NCI-H446 (cell line): ENCODE measurements at places on chromosomes 1 and 21.
A peak's percentile ranks its signal among the peaks of the same experiment; 100 is the strongest.

GRCh38 chr1:219304227-219305226, 130.8 kb downstream of the LYPLAL1 start:
- no peak for DNase-seq

- DNase-seq = no peak
Measured at GRCh38 chr1:7288992-7289391, 482.1 kb upstream of the VAMP3 start.

GRCh38 chr1:15332952-15333715, 76.6 kb upstream of the EFHD2 start:
- no peak for DNase-seq

DNA sequence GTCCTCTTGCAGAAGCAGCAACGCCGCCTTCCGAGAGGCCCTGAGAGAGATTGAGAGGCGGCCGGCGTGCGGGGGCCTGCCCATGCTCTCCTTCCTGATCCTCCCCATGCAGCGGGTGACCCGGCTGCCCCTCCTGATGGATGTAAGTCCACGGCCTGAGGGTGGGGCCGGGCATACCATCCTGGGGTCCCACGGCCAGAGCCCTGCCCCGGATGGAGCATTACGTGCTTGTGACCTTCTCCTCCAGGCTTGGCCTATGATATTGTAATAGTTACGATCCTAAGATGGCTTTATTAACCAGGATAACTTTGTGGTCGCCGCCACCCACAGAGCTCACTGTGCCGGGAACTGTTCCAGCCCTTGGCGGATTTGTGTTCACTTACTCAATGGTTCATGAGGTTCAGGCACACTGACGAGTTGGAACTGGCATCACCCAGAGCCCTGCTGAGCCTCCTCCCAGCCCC, 18.9 kb downstream of the ARHGEF16 start:
- no peak for DNase-seq

DNA sequence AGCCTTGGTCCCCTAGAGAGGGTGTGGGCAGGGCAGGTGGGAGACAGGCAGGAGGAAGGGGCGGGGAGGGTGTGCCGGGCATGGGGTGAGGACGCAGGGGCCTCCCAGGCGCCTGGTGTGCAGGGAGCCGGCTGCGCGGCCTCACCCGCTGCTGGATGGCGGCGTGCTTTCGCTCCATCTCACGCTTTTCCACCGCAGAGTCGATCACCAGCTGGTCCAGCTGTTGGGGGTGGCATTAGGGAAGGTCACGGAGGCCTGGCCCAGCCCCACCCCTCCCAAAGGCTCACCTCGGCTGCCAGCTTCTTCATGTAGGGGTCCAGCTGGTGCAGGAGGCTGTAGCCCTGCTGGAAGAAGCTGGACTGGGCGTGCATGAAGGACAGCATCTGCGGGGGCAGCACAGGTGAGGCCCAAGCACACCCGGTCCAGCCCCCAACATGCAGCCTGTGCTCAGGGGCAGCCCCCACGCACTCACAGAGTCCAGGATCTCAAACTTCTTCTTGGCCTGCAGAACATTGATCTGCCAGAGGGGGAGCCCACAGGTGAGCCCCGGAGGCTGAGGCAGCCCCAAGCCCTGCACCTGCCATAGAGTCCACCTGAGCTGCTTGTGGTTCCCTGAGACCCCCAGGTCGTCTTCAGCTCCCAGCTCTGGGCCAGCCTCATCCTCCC, 7.9 kb downstream of the ACAP3 start:
- DNase-seq = no peak

- no peak for DNase-seq
Measured at GRCh38 chr1:206803221-206803730, 31.0 kb upstream of the IL10 start.

- no peak for DNase-seq
Measured at GRCh38 chr1:168861421-168862004, 132.5 kb upstream of the DPT start.

DNA sequence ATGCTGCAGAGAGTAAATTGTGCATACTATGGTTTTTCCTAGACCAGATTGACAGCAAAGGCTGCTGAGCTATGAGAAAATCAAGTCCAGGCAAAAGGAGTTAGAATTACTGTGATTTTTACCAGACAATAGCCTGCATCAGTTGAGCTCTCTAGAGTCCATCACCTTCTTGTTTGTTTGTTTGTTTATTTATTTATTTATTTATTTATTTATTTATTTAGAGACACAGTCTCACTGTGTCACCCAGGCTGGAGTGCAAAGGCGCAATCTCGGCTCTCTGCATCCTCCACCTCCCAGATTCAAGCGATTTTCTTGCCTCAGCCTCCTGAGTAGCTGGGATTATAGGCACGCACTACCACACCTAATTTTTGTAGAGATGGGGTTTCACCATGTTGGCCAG, 24.2 kb upstream of the ABCB10 start:
- DNase-seq = no peak

DNA sequence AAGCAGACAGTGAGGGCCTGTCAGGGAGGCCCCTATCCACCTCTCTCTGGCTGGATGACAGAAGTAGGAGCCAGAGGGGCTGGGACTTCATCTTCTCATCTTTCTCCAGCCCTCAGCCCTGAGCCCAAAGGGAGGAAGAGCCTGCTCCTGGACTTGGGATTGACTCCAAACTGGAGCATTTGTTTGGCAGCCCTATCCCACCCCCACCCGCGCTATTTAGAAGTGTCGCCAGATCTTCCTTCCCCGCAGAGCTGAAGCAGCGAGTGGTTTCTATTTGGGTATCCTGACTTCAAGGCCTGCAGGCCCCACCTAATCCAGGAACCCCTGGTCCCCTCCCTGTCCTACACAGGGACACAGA, 9.6 kb downstream of the NES start:
- DNase-seq = peak; percentile 91

GRCh38 chr1:115976921-115977498, 697 bp downstream of the SLC22A15 start:
- DNase-seq = no peak

- DNase-seq = no peak
Measured at GRCh38 chr1:35449334-35450008, 107.7 kb downstream of the KIAA0319L start.

- DNase-seq = no peak
Measured at GRCh38 chr21:43938751-43939442, 73.2 kb upstream of the TRAPPC10 start.

- DNase-seq = no peak
Measured at GRCh38 chr1:7290971-7291970, 479.8 kb upstream of the VAMP3 start.

GRCh38 chr1:8625491-8625890, 191.9 kb downstream of the RERE start:
- no peak for DNase-seq

DNA sequence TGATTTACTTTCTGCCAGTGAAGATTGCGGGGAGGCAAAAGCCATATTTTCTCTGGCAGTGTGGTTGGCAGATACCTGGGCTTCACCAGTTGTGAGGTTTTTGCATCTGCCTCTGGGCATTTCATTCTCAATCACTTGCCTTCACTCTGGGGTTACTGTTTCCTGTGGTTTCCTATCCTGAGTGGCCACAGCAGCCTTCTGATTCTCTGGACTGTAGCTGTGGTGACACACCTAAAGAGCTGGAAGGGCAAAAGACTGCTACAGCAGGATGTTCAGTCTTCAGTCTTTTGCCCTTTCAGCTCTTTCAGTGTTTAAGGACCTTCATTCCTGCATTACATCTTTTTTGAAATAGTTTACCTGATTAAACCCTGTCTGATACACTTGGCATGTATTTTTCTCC, 50.5 kb upstream of the GPR52 start:
- no peak for DNase-seq

DNA sequence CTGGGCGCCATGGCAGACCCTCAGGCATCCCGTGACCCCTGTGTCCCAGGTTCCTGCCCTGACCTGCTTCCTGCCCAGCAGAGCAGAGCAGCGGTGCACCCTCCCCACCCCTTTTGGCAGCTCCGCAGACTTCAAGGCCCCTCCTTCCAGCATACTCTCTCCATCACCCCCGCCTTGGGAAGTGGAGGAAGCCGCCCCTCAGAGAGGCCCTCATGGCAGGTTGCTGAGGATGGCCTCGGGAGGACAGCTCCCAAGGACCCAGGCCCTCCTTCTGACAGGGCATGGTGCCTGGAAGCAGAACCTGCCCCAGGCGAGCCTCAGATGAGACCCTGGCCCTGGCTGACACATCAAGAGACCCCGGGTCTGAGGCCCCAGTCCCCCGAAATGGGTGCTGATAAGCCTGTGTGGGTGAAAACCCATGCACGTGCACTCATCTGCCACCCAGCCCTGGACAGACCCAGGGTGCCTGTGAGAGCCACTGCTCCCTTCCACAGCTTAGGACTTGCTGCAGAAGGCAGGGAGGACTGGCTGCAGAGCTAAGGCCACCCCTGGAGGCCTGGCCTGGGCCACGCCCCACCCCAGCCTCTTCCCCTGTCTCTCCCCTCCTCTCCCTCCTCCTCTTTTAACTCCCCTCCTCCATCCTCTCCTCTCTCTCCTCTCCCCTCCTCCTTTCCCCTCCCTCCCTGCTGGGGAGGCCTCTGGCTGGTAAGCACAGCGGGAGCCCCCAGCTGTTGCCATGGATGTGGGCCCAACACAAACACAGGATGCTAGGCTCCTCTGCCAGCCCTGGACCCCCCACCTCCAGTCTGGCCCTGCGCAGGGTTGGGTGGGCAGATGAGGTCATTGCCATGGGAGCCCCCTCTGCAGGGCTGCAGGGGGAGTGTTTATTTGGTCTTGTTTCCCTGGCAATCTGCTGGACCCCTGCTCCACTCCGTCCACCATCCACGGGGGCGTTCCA, 33.7 kb downstream of the WNT9A start:
- DNase-seq = no peak

GRCh38 chr1:16351456-16351993, 755 bp downstream of the FBXO42 start:
- DNase-seq = no peak

- peak; percentile 64 for DNase-seq
Measured at GRCh38 chr1:221435504-221435904, 306.4 kb downstream of the DUSP10 start.

DNA sequence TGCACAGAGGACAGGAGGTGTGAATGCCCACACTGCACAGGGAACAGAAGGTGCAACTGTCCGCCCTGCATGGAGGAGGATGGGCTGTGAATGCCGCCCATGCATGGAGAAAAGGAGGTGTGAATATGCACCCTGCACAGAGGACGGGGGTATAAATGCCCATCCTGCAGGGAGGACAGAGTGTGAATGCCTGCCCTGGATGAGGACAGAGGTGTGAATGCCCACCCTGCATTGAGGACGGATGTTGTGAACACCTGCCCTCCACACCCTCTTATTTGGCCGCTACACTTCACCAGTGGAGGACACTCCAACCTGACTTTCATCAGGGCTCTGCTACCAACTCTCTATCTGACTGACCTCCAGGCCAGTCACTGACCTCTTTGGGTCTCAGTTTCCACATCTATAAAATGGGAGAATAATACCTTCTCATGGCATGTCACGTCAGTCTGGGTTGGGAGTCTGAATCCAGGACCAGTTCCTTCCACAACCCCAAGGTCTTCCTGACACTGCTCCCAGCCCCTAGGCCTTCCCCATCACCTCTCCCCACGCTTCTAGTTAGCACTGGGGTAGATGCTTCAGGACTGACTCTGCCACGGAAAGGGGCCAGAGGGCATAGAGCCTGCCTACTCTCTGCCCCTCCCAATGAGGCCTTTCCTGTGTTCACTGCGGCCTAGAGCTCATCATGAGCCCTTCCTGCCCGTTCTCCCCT, 28.4 kb downstream of the ZBTB17 start:
- DNase-seq = no peak

DNA sequence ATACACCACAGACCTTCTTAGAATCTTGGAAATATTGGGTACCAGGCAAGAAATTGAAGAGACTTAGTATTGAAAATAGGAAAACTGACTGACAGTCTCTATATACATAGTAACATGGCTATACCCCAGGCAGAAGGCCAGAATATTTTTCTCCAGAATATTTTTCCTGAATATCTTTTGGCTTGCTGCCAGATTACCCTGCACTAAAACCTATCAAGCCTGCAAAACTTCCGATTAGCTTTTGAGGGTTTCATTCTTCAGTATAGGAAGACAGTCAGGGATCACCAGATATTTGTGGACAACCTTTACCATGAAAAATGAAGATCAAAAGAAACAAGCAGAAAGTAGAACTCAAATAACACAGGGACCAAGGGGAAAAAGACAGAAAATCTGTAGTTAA, 187.9 kb downstream of the LRRC7 start:
- peak; percentile 46 for DNase-seq

DNA sequence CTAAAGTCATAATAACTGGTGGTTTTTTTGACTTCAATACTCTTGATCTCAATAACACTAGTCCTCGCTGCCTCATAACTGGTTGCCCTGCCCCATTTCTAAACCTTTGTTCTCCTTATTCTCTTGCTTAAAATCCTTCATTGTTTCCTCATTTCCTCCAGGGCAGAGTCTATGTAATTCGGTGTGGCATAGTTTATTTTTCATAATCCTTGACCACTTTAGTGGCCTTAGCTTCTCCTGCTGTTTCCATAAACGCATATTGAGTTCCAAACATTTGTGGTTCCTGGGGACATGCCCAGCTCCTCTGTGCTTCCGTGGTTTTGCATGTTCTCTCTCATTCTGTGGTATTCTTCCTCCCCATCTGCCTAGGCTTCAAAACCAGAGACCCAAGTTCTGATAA, 19.0 kb upstream of the TLCD4 start:
- DNase-seq = no peak
